ENCODE measurements at places on chromosomes 16 and 17. TPM values are rescaled to one million over a fixed set of nuclear protein-coding genes. Genes with fewer than 3 reads are reported as not detected.

DNA sequence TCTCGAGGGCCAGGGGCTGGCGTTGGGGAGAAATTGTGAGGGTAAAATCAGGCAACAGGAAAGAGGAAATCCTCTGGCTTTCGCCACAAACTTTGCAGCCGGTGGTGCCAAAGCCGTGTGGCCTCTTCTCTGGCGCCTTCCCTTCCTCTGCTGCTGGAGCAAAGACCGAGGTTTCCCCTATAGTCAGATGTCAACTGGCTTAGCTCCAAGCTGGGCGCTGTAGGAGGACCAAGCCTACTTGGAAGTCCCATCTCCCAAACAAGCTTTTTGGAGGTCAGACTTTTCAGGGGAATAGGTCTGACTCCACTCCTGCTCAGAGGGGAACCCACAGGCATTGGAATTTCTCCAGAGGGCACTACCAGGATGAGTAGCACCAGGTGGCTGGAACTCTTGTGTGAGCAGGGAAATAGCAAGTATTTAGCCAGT, 5.0 kb downstream of the IGFBP4 start:
- no peak for DNase-seq

GRCh38 chr16:85515830-85516397, 97.2 kb upstream of the GSE1 start:
- no peak for DNase-seq

KIF18B gene
- total RNA-seq, result 0.13 TPM

ROGDI gene
- 69.9 TPM for total RNA-seq

NPIPB6 gene
- total RNA-seq, result not detected

IRX5 gene
- 15.4 TPM for total RNA-seq

CALB2 gene
- 0.70 TPM for total RNA-seq
